ENCODE measurements at places on chromosomes 1 and 21.

GRCh38 chr1:162456323-162456722 lies 41.3 kb upstream of the UHMK1 start:
- no peak for DNase-seq

DNA sequence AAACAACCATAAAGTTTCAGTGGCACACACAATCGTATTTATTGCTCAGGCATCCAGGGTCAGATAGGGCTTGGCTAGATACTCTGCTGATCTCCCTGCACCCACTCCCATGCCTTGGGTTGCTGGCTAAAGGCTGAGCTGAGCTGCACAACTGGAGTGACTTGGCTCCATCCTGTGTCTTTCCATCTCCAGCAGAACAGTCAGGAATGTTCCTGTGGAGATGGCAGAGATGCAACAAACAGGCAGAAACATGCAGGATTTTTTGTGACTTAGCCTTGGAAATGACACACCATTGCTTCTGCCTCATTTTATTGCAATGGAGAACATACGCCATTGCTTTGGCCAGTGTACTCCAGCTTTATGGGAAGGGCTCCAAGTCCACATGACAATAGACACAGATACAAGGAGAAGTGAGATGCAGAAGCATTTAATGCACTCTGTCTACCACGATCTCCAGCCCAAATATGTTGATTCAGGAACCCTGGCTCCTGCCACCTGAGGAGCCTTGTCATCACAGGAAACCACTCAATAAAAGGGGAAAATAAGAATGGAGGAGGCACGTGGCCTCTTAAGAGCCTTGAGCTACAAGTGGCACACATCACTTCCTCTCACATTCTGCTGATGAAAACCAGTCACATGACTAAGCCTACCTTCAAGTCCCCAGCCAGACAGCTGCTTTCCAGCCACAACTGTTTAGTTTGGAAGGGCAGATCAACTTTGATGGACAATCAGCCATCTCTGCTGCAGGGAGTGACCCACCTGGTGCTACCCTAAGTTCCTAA lies 10.1 kb upstream of the GUCA2B start:
- DNase-seq: no peak

GRCh38 chr1:77322061-77322900 lies 40.5 kb downstream of the AK5 start:
- DNase-seq: no peak

- DNase-seq: no peak
These were observed 84.6 kb downstream of the MATN1 start for GRCh38 chr1:30638811-30639210.

DNA sequence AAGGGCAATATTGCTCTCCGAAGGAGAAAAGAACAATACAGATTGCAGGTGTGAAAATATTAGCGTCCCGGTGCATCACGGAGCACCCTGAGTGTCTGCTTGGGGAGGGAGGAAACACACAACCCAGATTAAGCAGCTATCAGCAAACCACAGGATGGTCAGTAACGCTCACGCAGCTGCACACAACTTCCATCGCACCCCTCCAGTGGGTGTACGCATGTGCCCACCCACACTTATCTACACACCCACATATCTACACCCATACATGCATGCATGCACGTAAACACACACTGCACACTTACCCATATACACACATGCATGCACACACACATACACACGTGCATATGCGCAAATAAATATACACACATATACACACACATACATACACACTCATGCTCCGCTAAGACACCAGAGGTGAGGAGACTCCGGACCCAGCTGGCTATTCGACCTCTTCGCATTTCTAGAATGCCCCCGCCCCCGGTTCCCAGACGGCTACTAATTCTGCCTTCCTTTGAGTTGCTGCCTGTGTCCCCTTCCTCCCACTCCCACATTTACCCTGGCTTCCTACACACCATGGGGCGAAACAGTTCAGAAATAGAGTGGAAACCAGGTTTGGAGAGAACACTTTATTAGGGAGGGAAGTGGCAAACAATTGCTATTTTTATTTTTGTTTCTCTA lies 26.2 kb downstream of the ITPKB start:
- DNase-seq: no peak

DNA sequence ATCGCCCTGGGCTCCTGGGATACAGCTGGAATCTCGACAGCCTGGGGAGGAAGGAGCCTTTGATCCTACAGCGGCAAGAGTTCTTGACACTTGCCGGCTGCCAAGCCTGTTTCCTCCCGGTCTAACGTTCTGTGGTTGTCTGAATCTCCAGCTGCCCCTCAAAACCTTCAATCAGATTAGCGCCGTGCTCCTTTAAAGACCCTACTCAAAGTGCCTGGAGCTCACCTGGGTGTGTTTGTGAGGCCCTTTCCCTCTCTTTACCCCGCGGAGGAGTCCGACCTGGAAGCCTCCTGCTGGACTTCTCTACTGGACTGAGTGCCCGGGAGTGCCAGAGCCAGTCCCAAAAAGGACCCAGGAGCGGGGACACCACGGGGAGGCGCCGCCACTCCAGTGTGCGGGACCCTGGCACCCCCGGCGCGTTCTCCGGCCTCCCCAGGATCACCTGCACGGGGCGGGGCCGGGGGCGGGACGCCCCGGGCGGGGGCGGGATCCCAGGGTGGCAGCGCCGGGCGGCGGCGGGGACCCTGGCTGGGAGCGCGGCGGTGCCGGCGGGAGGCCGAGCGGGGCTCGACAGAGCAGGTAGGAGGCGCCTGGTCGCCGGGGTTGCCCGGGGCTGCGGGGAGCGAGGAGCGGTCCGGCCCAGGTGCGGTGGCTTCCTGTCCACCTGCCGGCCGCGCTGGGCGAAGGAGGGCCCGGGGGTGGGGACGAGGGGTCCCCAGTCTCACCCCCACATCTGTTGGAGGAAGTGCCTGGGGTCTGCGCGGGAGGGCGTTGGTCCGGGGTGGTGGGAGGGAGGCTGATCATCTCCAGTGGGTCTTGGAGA lies at the start of gene NCMAP:
Gene NCMAP, plus strand, starts transcription at position 497 of the 823 bp plus-strand sequence. CDS start 39,344 bp downstream, outside the sequence.
- no peak for DNase-seq

- DNase-seq: no peak
These were observed 26.8 kb downstream of the UMODL1 start for GRCh38 chr21:42097860-42098454.

DNA sequence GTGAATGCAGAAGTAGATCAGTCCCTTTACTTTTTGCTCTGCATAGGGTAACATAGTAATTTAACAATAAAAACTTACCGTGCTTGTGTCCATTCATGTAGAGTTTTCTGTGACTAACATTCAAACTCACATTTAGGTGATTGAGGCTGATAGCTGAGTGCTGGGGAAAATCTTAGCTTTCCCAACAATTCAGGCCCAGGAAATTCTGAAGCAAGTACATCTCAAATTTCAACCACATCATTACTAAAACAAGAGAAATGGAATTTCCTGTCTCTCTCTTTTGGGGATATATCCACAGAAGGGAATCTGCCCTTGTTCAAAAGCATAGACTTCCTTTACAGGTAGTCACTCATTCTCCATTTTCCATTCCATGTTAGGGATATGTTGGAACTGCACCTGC lies 33.1 kb upstream of the C1orf146 start:
- no peak for DNase-seq

DNA sequence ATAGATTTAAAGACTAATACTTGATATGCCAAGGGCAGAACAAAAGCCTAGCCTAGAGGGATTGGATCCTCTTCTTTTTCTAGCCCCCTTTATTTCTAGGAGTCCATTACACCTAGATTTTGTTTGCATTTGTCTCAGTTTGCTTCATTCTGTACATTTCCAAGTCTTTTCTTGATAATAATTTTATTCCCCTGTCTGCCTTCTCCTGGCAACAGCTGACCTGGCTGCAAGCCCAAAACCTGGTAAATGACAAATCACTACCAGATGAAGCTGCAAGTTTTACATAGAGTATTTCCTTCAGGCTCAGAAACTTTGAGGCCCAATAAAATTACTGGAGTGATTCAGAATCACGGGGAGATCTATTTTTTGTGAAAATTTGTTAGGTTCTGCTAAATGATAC lies 36.5 kb upstream of the LHX8 start:
- no peak for DNase-seq

DNA sequence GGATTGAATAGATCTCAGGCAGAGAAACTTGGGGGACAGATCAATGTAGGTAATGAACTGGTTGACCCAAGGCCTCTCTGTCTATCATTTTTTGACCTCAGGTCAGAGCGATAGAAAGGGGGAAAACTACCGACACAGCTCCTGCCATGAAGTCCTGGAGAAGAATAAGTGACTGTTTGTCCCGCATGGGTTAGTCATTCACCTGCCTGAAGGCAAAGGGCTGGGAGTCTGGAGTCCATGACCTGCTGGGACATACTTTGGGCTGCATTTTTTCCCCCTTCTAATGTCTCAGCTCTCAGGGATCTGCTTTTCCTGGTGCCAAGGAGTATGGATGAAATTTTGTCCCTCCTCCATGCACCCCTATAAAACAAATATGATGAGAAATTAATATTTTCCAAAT lies 1.6 kb upstream of the ROR1 start:
- DNase-seq: no peak

- no peak for DNase-seq
These were observed 7.3 kb upstream of the IFNGR2 start for GRCh38 chr21:33395891-33396331.

DNA sequence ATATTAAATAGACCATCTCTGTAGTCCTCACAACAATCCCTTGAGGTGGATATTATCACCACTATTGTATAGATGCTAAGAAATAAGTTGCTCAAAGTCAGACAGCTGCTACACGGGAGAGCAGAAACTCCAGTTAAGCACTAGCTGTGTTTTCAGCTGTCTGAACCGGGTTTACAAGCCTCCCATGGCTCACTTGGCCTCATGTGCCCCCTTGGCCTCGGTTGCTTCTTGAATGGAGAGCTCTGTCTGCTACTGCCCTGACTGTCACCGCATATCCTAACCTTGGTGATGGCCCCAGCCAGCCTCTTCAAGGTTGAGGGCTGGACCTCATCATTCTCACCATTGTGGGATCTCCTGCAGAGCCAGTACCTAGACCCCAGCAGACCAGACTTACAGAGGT lies 123.4 kb downstream of the AK5 start:
- DNase-seq: no peak

DNA sequence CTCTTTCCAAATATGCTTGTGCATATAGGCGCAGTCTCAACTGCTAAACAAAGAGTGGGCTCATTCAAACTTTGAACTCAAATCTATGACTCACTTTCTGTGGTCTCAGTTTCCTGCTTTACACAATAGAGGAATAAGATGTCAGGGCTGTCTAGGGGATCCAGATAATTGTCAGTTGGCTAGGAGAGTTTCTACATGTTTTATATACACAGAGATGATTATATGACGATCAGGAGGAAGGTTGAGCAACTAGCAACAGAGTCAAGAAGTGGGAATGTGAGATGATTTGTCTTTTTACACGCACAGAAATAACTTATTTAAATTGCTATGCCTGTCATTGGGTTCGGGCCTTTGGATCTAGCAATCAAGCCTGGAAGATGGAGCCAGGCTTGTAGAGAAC lies 299.4 kb upstream of the LYPLAL1 start:
- no peak for DNase-seq

DNA sequence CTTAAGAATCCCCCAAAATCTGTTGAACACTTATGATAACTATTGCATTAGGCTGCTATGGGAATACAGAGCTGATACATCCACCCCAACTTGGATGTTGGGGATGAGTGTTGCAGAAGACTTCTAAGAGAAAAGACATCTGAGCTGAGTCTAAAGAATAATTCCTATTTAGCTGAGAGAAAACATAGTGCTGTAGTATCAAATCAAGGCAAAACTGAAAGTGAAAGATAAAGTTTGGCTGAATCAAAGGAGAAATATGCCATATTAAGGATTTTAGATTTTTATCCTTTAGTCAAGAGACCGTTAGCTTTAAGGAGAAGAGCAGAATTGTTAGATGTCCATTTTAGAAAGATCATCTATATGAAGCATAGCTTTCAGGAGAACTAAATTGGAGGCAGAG lies 726.9 kb upstream of the PTBP2 start:
- no peak for DNase-seq

DNA sequence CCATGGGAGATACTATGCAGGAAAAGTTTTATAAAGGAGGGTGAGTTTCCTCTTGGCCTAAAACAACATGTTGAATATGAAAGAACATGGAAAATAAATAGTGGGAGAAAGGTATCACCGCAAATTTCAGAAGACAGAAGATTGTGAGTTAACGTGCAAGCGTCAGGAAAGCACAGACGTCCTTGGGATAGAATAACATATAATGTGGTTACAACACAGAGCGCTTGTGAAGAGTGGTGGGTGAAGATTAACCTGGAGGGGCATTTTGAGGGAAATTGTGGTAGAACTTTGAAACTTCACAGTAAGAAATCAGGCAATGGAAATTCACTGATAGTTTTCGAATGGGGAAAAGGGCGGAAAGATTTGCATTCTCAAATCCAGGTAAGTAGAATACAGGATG lies 47.3 kb downstream of the NEGR1 start:
- DNase-seq: no peak

DNA sequence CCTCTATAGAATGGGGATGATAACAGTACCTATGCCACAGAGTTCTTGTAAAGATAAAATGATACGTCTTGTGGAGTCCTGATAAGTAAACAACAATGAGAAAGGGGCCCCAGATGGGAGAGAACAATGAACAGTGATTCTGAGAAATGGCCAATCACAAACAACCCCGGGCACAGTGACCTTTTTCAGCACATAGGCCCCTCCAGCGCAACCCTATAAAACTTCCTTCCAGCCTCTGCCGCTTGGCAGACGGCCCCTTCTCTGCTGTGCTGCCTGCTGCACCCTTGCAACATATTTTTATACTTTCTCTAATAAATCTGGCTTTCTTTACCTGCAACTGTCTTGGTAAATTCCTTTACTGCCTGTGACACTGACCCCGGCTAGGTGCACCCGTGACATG lies 8.9 kb downstream of the RCAN1 start:
- peak; percentile 80 for DNase-seq

DNA sequence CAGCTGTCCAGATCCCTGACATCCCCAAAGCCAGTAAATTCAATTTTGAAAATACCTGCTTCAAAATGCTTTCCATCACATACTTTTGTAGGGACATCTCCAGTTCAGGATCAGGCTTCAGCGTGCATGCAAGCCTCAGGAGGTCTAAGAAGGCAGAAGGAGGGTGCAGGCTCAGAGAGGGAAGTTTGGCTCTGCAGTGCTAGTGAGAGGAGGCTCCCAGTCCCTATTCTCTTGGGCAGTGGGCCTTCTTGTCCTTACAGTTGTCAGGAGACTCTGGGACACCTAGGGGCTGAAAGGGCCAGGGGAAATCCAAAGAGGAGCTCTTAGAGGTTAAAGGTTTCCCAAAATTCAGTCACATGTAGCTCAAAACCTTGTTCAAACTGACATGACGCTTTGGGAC lies 20.1 kb downstream of the ADCY10 start:
- no peak for DNase-seq

DNA sequence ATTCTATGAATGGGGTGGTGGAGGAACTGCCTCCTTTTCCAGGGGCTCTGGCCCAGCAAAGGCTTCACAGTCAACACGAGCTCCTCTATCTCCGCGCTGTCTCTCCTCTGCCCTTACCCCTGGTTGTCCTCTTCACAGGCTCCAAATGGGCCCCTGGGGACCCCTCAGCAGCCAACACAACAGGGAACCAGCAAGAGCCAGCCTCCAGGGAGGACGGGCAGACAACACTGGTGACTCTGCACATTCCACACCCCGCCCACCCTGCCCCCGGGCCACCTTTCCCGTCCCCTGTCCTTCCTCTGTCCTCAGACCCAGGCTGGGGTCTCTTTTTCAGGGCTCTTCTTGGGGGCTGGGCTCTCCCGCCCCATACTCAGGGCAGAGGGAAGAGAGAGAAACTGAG lies 17.5 kb upstream of the ETV3 start:
- no peak for DNase-seq

- no peak for DNase-seq
These were observed 16.2 kb upstream of the LIN9 start for GRCh38 chr1:226325178-226325577.

All from midbrain (tissue), 1 donor.